AG09309 (cell line): ENCODE measurements at places on chromosomes 4 and X.

- no peak for DNase-seq
These were observed 272.9 kb downstream of the PPP1R2C start for GRCh38 chrX:42505016-42505415.

- no peak for DNase-seq
These were observed 204.7 kb upstream of the GABRA2 start for GRCh38 chr4:46594661-46595060.

DNA sequence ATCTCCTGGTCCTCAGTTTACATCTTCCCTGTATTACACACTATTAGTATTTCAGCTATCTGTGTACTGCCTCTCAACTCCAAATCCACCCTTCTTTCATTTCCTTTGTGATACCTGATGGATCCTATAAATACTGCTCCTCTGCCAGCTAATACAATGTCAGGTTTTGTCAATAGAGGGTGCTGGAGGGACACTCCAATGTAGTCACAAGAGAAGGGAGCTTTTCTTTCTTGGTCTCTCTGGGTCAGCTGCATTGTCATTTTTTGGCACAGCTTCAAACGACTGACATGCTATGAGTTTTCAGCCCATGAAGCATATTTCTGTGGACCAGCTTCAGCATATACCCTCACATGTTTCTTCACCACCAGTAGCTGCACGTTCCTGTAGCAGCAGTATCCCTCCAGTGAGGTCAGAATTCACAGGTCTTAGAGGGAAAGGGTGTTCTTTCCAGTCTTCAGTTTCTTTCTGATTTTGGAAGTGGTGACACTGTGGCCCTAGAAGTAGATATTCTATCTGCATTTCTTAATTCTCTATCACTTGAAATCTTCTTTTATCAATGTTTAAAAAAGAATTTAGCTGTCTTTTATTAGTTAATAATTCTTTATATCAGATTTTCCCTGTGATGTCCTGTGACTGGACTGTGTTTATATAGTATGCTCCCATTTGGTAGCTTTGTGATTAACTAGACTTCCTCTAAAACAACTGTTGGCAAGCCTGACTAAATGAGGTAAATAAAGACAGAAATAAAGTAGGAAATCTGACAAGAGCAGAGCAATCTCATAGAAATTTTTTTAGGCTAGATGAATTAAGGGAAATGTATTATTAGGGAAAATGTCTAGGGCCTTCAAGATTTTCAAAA is 60.6 kb downstream of the GABRA2 start:
- no peak for DNase-seq

DNA sequence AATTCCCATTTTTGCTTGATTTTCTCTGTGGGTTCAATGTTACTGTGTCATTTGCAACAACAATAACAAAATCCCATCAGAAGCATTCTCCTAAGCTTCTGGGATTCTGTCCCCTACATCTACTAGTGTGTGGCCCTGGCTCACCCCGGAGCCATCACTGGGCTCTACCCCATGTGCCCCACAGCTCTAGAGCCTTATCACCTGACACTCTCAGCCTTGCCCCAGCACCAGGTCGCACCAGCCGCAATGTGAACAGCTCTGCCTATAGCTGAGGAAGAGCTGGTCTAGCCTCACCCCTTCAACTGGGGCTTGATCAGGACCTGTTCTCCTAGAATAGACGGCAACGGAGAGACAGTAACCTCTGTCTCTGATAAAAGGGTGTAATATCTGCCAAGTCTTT is 161.7 kb downstream of the SHROOM3 start:
- DNase-seq: no peak

DNA sequence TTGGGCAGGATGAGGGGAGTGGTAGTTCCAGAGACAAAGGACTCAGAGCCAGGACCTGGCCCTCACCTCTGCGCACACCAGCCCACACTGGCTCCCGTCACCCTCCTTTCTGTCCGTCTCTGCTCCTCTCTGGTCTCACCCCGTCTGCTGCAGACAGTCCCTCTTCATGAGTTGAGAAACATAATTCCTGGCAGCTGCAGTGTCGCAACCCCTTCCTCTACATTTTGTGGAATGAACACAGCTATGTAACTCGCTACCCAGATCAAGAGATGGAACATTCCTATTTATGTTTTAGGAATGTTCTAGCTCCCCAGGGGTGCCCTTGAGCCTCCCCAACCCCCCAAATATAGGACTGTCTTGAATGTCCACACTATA is 59.3 kb downstream of the SHROOM2 start:
- DNase-seq: no peak

DNA sequence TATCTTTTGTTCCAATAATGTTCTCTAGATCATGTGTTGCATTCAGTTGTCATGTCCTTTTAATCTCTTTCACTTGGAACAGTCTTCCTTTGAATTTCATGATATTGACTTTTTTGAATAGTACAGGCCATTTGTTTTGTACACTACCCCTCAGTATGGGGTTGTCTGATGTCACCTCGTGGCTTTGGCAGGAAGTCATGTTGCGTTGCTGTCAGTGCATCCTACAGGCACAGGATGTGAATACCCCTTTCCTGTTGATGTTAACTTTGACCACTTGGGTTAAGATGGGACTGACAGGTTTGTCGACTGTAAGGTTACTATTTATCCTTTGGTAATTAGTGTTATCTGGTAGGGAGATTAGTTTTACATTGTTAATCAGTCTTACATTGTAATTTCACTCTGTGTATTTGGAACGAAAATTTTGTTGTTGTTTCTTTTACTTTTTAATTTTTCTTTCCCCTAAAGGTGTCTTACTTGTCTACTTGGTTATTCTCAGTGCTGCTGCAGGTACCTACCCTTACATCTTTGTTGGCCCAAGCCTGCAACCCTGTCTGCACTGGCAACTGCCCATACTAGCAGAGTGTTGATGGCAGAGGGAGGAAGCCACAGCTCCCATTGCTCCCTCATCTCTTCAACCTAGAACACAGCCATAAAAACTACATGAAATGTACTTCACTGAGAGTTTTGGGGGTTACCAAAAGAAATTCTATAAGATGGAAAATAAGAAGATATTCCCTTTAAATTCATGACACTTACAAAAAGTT is 14.7 kb upstream of the ATP8A1 start:
- DNase-seq: no peak

GRCh38 chr4:27742816-27743215 is 882.2 kb downstream of the STIM2 start:
- DNase-seq: no peak

DNA sequence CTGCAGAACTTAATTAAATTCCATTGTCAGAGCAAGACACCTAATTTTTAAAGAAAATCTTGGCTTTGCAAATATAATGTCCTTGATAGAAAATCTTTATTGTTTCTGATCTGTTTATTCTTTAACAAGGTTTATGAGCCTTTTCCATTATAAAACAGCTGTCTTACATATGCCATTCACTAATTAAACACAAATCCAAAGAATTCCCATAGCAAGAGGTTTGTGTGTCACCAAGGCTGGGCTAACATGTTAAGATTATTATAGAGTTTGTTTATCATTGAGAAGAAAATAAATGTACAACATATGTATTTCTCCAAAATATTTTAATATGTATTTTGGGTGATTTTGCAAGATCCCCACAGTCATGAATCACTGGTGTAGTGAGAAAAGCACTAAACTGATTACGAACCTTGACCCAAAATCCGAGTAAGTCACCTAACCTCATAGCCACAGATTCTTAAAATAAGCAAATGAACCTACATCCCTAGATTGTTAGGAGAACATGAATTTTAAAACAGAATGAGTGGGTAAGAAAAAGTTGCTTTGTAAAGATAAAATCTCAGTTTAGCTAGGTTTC is 694.8 kb upstream of the INTU start:
- no peak for DNase-seq

GRCh38 chrX:14528629-14529289 is 577 bp upstream of the GLRA2 start:
- DNase-seq: peak; percentile 13

DNA sequence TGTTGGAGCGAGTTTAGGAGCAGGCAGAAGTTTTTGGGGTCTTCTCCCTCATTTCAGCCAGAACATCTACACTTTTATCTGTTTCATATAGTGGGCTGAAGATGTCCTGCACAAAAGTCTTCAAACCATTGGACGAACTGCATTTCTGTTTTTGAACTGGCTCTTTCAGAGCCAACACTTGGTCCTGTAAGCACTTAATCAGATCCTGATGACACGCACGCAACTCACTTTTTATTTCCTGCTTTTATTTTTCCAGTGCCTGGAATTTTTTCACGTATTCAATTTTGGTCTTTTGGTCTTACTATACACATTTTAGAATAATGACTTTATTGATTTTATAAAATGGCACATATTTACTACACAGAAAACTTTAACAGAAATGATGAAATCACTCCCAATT is 40.2 kb upstream of the NKX3-2 start:
- no peak for DNase-seq

- DNase-seq: no peak
These were observed 3.0 kb upstream of the NDP start for GRCh38 chrX:43976205-43976604.

GRCh38 chr4:141657550-141658250 is 21.3 kb downstream of the IL15 start:
- DNase-seq: no peak

DNA sequence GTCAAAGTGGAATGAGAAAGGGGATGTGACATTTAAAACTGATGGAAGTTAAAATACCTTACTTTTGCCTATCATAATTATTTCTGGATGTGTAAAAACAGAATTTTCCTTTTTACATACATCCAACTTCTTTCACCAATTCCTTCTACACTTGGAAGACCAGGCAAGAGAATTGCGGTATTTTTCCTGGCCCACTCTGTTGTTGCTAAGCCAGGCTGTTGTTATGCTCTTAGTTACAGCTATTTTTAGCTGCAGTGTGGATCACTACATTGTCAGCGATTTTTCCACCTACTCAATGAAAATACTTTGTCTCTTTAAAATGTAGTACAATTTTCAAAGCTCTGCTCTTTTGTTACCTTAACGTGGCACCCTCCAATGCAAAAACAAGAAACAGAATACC is 43.4 kb downstream of the NKX6-1 start:
- DNase-seq: no peak

- peak; percentile 3 for DNase-seq
These were observed 20.2 kb upstream of the MAP3K15 start for GRCh38 chrX:19535476-19535875.

DNA sequence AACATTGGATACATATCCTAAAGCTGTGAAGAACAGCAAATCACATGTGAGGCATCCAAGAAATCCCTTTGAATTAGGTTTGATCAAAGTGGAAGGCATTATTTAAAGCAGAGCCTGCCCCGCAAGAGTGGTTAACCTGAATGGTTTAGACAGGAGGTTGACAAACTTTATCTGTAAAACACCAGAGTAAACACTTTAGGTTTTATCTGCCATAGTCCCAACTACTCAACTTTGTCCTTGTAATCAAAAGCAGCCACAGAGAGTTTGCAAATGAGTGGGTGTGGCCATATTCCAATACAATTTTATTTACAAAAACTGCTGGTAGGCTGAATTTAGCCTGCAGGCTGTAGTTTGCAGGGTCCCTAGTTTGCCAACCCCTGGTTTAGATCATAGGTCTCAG is 25.2 kb upstream of the FGFBP2 start:
- DNase-seq: no peak

GRCh38 chr4:54101190-54102041 is 1.5 kb downstream of the GSX2 start:
- no peak for DNase-seq
